WTC11 (cell line): ENCODE measurements at places on chromosomes 5 and 9. TPM values are rescaled to one million over a fixed set of nuclear protein-coding genes. Genes with fewer than 3 reads are reported as not detected.

GRCh38 chr9:19619221-19619620 lies 169.6 kb downstream of the SLC24A2 start:
- H3K4me3 ChIP-seq = no peak overlapping the region
- no peak overlapping the region for H3K27ac ChIP-seq
- DNase-seq = no peak
- peaks cover 4% of the 10 kb centered on the region for H3K36me3 ChIP-seq

DNA sequence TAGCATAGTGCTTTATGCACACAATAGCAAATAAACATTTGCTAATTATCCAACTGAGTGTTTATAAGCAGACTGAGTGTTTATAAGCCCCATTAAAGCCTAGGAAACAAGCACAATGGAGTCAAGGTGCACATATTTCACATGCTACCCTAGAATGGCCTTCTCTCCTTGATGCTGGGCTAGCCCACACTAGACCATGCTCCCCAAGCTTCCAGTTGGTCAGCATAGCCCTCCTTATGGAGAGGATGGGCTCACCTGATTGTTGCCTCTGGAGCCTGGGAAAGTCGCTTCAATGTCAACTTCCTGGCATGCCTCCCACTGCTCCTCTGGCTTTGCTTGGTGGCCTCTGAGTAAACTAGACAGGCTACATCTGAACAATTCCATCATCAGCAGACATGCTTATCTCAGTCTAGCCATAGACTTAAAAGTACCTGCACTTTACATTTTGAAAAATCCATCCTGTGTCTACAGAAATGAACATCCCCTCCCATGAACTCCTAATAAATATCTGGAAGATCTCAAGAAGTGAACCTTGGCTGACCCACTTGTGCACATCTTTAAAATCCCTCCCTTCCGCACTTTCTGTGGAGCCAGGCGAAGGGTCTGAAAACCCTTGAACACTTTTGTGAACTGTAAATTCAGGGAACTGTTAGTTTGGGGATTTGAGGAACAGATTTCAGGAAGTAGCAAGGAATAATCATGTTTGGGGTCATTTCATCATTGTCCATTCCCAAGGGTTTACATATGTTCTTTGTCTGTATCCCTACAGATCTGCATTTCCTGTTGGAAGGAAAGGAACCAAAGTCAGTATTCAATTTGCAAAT lies 486.6 kb downstream of the ARHGEF28 start:
- no peaks in the 10 kb centered on the region for H3K36me3 ChIP-seq
- DNase-seq = no peak
- no peak overlapping the region for H3K27ac ChIP-seq

The NTRK2 gene
- 0.02 to 0.05 TPM (median 0.05 TPM) in 3 replicates for total RNA-seq

GRCh38 chr9:69900406-69900805 lies 79.8 kb downstream of the CFAP95 start:
- H3K27ac ChIP-seq = no peak overlapping the region
- H3K27me3 ChIP-seq = no peaks in the 10 kb centered on the region; the same call in 1 of the 2 replicates

The PPP1R2B gene
- total RNA-seq = not detected in 3 replicates

The KIF4B gene
- total RNA-seq = 0.07 to 0.09 TPM in 2 of 3 replicates, not detected in the other

The OLFML2A gene
- total RNA-seq = 6.7 to 11.6 TPM (median 11.2 TPM) in 3 replicates
